Right hindlimb (tissue), 1 donor: ENCODE measurements at places on chromosomes 16 and 17.

- no peak for DNase-seq
These were observed 52.1 kb downstream of the KLHDC4 start for GRCh38 chr16:87713451-87714229.

- peak; percentile 70 for DNase-seq
These were observed 7.4 kb upstream of the LGALS9 start for GRCh38 chr17:27623614-27624013.

- no peak for DNase-seq
These were observed 3.0 kb upstream of the NLRC3 start for GRCh38 chr16:3580251-3580651.

- DNase-seq, result no peak
These were observed 19.4 kb upstream of the SLC38A10 start for GRCh38 chr17:81314398-81315081.

DNA sequence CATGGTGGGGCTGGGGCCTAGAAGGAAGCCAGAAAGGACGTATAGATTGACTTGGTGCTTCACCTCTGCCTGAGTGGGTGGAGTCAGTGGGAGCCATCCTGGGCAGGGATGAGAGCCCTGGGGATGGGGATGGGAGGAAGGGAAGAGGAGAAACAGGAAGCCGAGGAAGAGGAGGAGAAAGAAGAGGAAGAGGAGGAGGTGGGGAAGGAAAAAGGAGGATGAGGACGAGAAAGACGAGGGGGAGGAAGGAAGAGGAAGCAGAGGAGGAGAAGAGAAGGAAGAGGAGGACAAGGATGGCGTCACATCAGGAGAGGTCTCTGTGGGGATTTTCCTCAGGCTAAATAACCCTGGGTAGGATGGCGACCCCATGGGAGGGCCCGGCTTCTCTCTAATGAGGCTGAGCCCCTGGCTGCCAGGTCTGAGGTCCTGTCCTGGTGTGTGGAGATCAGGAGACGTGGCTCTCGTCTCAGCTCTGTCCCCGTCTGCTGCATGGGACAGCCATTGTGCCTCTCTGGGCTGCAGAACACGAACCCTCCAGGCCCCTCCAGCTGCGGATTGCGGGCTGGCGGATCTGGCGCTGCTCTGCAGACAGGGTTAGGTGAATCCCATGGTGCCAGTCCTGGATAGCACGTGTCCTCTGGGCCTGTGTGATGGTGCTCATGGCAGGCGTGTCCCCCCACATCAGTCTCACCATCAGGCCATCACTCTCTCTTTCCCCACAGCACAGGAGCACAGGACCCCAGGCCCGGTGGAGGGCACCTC lies 35.5 kb upstream of the MTSS2 start:
- DNase-seq, result no peak

DNA sequence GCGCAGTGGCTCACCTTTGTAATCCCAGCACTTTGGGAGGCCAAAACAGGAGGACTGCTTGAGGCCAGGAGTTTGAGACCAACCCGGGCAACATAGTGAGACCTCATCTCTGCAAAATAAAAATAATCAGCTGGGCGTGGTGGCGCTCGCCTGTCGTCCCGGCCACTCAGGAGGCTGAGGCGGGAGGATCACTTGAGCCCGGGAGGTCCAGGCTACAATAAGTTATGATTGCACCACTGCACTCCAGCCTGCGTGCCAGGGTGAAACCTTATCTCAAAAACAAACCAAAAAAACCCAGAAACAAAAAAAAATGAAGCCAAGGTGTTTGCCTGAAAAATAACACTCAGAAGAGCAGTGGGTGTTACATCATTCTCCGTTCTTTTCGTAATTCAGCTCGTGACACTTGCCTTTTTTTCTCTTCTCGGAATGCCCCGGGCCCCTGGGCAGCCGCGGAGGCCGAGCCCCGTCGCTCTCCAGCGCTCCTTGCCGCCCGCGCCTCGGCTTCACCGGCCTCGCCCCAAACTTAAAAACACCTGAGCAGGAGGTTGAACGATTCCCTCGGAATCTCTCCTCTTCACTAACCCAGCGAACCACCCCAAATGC lies 17.0 kb downstream of the PRCD start:
- no peak for DNase-seq

DNA sequence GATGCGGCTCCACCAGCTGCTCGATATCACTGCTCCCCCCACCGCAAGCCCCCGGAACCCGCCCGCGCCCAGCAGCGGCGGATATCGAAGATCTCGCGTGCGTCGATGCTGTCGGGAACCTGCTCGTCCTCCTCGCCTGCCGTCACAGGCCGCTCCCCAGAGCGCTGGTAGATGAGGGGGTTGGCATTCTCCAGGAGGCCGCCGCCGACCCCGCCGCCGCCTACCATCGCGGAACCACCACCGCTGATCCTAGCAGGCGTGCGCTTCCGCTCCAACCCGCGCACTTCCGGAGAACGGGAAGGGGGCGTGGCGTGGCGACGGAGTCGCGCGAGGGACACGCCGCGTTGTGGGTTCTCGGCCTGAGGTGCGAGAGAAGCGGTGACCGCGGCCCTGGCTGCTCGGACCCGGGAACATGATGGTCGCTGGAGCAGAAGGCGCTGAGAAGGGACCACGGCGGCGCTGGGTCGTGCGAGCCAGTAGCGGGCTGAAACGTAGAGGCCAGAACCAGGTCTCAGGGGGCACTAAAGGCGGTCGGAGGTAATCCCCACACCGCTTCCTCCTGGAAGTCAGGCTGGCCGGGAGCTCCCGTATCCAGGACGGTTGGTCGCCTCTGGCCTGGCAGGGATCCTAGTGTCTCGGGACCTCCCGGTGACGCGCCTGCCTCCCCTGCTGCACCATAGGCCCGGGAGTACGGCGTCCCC lies at the start of gene CIAO2B:
TSS of gene CIAO2B (minus strand) at position 265 of the 701 bp plus-strand sequence. CDS start at position 227, 38 bp downstream.
- DNase-seq, result peak; percentile 93

DNA sequence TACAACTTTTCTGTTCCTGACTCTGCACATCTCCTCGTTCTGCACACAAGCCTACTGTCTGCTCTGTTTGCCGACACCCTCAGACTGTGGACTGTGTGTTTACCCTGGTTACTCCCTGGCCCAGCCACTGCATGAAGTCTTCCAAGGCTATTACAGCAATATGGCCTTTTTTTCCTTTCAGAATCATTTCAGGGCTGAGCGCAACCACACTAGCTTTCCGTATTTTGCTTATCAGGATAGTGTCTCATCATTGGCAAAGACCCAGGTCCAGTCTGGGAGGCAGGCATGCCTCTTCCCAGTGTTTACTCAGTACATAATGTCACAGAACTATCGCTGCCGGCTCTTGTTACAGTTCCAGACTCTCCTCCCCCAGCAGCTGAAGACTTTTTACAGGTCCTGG lies 10.1 kb downstream of the DNAH9 start:
- peak; percentile 56 for DNase-seq

DNA sequence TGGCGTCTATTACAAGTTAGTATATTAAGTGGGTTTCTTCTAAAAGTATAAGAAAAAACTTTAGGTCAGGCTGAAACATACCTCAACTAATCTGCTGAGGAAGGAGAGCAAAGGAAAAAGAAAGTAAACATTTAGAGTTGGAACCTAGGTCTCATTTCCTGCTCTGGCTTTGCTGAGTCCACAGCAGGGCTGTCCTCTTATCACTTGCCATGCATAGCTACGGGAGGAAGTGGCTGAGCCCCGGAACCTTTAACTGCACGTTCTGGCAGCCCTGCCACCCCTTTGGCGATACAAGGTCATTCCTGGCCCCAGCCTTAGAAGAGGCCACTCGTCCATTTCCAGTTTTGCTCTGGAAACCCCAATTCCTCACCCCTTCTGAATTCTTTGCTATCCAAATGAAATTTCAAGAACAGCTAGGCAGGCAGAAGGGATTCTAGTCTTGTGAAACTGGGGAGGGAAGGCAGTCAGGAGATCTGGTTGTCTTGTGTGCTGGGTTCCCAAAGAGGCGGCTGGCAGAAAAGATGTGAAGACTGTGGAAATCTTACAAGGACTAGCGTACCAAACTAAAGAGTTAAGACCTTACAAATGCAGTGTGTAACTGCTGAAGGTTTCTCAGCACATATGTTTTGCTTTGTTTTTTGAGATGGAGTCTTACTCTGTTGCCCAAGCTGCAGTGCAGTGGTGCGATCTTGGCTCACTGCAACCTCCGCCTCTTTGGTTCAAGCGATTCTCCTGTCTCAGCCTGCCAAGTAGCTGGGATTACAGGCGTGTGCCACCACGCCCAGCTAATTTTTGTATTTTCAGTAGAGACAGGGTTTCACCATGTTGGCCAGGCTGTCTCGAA lies 19.1 kb downstream of the WIPI1 start:
- no peak for DNase-seq

GRCh38 chr17:61066062-61066461 lies 333.6 kb upstream of the TBX2 start:
- no peak for DNase-seq

DNA sequence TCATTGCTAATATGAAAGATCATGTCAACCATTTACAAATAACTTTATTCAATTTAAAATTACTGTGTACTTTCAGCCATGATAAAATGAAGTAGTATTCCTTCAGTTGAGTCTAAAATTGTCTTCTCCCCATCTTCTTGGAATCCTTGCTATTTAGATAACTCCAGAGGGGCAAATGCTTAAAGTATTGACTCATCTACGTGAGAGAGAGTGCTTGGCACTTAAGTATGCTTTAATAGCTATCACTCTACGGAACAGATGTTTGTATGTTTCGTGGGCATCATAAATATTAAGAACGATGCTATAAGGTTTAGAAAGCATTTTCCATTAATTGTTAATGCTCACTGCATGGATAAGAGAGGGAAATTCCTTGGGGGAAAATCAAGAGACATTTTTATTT lies 69.3 kb upstream of the MED13 start:
- DNase-seq, result no peak

- no peak for DNase-seq
These were observed 608 bp upstream of the COX10 start for GRCh38 chr17:14068542-14069250.

GRCh38 chr17:61405686-61406536 lies 6.3 kb downstream of the TBX2 start:
- DNase-seq, result peak; percentile 20

GRCh38 chr16:60914334-60914733 lies 1121.9 kb downstream of the CDH8 start:
- no peak for DNase-seq

- peak; percentile 36 for DNase-seq
These were observed 1.1 kb downstream of the ACSF2 start for GRCh38 chr17:50426814-50427787.

- DNase-seq, result no peak
These were observed 130.8 kb upstream of the EEF2KMT start for GRCh38 chr16:5228369-5228768.

DNA sequence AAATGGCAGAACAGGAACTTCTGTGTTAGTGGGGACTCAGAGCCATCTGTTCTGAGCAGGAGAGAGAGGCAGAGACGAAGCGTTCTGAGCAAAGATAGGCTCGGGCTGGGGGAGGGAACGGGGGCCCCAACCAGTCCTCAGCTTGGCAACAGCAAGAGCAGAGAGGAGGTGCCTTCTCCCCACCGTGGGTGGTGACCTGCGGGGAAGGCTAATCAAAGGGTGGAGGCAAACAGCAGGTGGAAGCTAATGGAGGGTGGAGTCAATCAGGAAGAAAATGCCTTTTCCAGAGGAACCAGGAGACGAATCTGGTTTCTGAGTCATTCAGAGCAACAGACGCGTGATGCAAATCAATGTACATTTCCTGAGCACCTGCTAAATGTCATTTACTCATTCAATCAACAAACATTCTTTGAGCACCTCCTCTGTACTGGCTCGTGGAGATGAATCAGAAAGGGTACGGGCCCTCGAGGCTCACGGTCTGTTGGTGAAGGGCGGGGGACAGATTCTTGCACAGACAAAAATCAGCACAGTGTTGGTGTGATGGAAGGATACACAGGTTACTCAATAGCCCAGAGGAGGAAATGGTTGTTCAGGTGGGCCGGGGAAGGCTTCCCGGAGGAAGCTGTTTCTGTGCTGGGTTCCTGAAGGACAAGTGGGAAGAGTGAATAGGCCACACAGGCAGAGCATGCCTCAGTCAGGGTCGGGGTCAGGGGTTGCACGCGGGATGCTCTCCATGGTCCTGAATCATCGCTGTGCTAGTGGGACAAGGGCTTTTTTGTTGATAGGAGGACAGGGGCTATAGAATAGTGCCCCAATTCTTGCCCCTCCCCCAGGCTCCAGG lies 5.7 kb upstream of the SPNS2 start:
- DNase-seq, result peak; percentile 64

DNA sequence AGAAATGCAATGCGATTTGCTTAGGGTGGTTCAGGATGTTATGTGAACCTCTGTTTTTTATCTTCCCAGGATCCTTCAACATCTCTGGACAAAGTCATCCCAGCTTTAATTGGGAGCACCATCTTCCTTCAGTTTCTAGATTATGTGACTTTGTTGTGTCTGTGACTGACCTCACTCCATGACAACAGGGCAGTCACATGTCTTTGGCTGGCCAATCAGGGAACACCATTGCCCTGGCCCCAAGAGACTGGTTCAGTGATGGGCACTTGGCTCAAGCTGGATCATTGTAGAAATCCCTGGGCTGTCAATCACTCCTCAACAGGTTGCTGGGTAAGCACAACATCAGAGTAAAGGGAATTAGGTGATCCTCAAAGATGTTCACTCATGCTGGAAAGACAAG lies 499.7 kb downstream of the XYLT1 start:
- DNase-seq, result no peak

- peak; percentile 56 for DNase-seq
These were observed 21.5 kb upstream of the PECAM1 start for GRCh38 chr17:64411999-64412771.

- DNase-seq, result peak; percentile 37
These were observed 24.1 kb downstream of the MYBBP1A start for GRCh38 chr17:4530799-4531730.

- no peak for DNase-seq
These were observed 8.1 kb downstream of the PHKB start for GRCh38 chr16:47469227-47469626.

GRCh38 chr16:30700491-30700890 lies 1.5 kb downstream of the SRCAP start:
- DNase-seq, result no peak

DNA sequence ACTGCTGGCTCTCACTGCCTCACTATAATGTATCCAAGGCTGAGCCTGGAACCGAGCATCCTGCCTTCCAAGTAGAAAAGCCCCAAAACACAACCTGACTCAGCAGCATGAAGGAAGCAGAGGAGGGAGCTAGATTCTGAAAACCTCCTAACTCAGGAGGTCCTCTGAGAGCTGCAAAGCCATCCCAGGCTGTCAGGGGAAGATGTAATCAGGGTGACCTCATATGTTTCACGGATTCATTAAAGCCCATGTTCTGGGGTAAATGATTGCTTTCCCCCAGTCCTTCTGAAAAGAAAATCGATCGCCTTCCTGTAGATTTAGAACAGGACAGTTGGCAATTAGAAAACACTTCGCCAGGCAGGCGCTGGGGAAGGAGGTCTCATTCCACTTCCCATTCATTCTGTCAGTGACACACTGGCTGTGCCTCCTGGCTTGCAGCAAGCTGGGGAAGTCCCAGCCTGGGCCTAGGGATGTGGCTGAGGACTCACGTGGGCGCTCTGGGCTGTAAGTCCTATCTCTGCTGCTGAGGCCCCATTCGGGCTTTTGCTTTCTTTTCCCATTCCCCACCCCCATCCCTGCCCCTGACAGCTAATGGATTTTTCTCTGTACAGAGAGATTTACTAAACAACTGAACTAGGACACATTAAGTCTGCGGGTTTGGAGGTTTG lies 75.7 kb upstream of the TMEM132E start:
- DNase-seq, result no peak

GRCh38 chr17:67281743-67282142 lies 36.7 kb upstream of the HELZ start:
- DNase-seq, result no peak

- DNase-seq, result no peak
These were observed 73.6 kb downstream of the KCNJ2 start for GRCh38 chr17:70242781-70243437.
